ENCODE measurements at places on chromosomes 7 and 10. TPM values are rescaled to one million over a fixed set of nuclear protein-coding genes. Genes with fewer than 3 reads are reported as not detected.

DNA sequence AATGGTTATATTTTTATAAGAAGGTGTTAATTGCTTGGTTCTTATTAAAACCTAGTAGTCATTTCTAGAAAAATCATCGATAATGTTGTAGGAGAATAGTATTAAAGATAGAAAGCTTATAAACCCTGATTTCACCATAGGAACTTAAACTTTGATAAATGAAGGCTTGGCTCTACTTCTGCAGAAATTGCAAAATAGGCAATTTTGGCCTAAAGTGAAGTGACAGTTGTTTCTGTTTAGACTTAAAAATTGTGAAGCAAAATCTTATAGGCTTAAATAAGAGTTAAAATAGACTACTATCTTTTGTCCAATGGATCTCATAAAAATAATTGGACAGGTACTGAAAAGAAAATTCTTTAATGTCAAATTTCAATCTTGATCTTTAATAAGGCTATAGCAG lies 321.6 kb upstream of the FZD8 start:
- H3K27ac ChIP-seq, result no peak overlapping the region
- peaks cover 60% of the 10 kb centered on the region for H3K4me1 ChIP-seq
- no peaks in the 10 kb centered on the region for H3K27me3 ChIP-seq
- no peak overlapping the region for H3K4me3 ChIP-seq
- DNase-seq, result no peak
- peaks cover 6% of the 10 kb centered on the region for H3K36me3 ChIP-seq

- H3K27me3 ChIP-seq, result no peaks in the 10 kb centered on the region
- H3K27ac ChIP-seq, result no peak overlapping the region
- no peak for DNase-seq
- peaks cover 20% of the 10 kb centered on the region for H3K4me1 ChIP-seq
Observed at GRCh38 chr10:17143055-17143690, 13.6 kb upstream of the CUBN start.

DNA sequence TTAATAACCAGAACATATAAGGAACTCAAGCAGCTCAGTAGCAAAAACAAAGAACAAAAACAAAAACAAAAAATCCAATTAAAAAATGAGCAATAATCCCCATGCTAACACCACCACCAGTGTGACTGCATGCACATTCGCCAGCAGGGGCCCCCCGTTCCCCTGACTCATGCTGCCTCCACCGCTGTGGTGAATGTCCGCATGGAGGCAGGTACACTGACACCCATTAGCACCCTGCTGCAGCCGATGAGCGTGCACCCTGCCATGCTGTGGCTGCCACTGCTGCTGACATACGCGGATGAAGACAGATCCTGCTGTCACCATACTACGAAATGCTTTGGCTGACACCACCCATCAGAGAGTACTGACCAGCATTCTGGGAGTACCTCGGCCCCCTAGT lies 321.6 kb upstream of the LRRTM3 start:
- no peak for DNase-seq
- H3K36me3 ChIP-seq, result peaks cover 13% of the 10 kb centered on the region
- no peaks in the 10 kb centered on the region for H3K4me1 ChIP-seq
- H3K27ac ChIP-seq, result no peak overlapping the region
- H3K27me3 ChIP-seq, result no peaks in the 10 kb centered on the region

DNA sequence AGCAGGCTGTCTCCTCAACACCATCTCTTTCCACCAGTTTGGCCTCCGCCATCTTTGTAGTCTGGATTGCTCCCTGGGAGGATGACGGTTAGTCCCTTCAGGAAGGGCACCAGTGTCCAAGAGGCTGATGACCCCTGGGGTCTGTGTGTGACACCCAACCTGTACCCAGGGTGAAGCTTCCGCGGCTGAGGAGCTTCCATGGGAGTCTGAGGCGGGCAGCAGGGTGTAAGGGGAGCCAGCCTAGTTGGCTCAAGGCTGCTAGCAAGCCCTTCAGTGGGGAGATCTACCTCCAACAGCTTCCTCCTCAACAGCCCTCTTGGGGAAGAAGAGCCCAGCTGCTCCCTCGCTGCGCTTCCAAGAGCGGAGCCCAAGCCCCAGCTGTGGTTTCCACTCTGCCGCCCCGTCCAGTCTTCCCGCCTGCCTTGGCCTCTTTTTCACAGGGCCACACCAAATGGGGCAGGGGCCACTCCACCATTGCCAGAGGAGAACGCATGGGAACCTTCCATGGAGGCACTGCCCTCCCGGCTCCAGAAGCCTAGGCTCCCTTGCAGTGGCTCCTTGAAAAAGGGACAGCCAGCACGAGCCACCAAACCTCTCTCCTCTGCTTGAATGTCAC lies 57.4 kb downstream of the TMEM209 start:
- H3K27me3 ChIP-seq, result no peaks in the 10 kb centered on the region
- no peaks in the 10 kb centered on the region for H3K36me3 ChIP-seq
- no peak overlapping the region for H3K4me3 ChIP-seq

- no peak overlapping the region for H3K4me3 ChIP-seq
- no peaks in the 10 kb centered on the region for H3K36me3 ChIP-seq
- peak overlapping the region; percentile 77 for H3K27ac ChIP-seq
Observed at GRCh38 chr10:50561816-50562215, 61.9 kb downstream of the SGMS1 start.

The SAP25 gene
- total RNA-seq, result not detected

DNA sequence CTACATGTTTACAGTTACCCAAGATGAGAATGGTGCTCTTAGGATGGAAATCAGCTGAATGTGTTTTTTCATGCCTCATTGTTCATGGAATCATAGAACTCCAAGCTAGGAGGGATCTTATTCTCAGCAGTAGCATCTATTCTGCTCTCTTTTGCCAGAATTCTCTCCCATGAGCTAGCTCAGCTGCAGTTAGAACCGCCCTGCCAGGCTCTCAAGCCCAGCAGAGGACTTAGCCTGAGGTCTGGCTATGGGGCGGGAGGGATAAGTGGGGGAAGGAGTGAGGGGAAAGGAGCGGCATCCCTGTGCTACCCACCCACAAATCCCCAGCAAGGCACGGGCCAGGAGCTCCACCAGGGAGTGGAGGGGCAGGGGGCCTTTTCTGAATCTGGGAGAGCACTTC lies 120.7 kb upstream of the PLXNA4 start:
- H3K4me1 ChIP-seq, result no peaks in the 10 kb centered on the region
- H3K4me3 ChIP-seq, result no peak overlapping the region
- peaks cover 2% of the 10 kb centered on the region for H3K27me3 ChIP-seq
- H3K36me3 ChIP-seq, result no peaks in the 10 kb centered on the region

DNA sequence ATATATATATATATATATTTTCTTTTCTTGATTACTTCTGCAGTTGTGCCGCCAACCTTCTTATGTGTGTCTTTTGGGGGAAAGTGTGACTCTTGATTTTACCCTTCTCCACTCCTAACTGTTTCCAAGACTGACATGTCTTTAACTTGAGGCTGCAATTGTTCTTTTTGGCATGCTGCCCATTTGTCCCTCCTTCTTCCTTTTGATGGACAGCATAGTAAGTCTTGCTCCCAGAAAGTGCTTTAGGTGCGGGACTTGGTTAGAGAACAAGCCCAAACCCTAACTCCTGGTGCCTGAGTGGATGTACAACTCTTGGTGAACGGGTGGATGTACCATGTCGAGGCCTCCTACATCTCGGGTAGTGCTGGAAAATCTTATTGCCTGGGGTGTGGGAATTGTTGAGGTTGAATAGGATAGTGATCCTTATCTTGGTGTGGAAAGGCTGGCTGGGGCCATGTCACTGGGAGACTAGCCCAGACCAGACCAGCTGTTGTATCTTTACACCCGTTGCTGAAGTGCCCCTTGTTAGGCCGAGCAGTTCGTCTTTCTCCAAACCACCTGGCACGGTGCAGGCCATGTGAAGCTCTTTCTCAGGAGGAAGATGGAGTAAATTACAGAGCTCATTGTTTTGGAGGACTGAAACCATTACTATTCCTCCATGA lies 16.3 kb downstream of the TCF7L2 start:
- H3K27ac ChIP-seq, result peak overlapping the region; percentile 55
- peaks cover 66% of the 10 kb centered on the region for H3K4me1 ChIP-seq
- no peaks in the 10 kb centered on the region for H3K27me3 ChIP-seq
- peaks cover 10% of the 10 kb centered on the region for H3K36me3 ChIP-seq
- no peak for DNase-seq

GRCh38 chr7:50502001-50502684 lies 52.0 kb upstream of the FIGNL1 start:
- peaks cover 31% of the 10 kb centered on the region for H3K4me1 ChIP-seq
- peak overlapping the region; percentile 70 for H3K27ac ChIP-seq
- H3K36me3 ChIP-seq, result peaks cover 3% of the 10 kb centered on the region
- H3K4me3 ChIP-seq, result no peak overlapping the region
- no peak for DNase-seq

GRCh38 chr10:33754052-33754451 lies 419.6 kb upstream of the NRP1 start:
- H3K36me3 ChIP-seq, result no peaks in the 10 kb centered on the region
- H3K4me1 ChIP-seq, result no peaks in the 10 kb centered on the region
- no peak for DNase-seq
- no peak overlapping the region for H3K4me3 ChIP-seq
- no peak overlapping the region for H3K27ac ChIP-seq

The HTR5A gene
- not detected for total RNA-seq

The OR2A5 gene
- not detected for total RNA-seq

GRCh38 chr7:111485701-111486380 lies 76.5 kb downstream of the IMMP2L start:
- no peak overlapping the region for H3K27ac ChIP-seq
- no peak for DNase-seq
- H3K27me3 ChIP-seq, result no peaks in the 10 kb centered on the region
- peaks cover 9% of the 10 kb centered on the region for H3K4me1 ChIP-seq
- no peak overlapping the region for H3K4me3 ChIP-seq
- H3K36me3 ChIP-seq, result peaks cover 2% of the 10 kb centered on the region

GRCh38 chr10:22486431-22486830 lies 141.1 kb downstream of the SPAG6 start:
- H3K36me3 ChIP-seq, result no peaks in the 10 kb centered on the region
- H3K4me1 ChIP-seq, result peaks cover 25% of the 10 kb centered on the region
- H3K27me3 ChIP-seq, result no peaks in the 10 kb centered on the region

The ZPBP gene
- total RNA-seq, result not detected

The PRPS1L1 gene
- not detected for total RNA-seq

The FXYD4 gene
- not detected for total RNA-seq

DNA sequence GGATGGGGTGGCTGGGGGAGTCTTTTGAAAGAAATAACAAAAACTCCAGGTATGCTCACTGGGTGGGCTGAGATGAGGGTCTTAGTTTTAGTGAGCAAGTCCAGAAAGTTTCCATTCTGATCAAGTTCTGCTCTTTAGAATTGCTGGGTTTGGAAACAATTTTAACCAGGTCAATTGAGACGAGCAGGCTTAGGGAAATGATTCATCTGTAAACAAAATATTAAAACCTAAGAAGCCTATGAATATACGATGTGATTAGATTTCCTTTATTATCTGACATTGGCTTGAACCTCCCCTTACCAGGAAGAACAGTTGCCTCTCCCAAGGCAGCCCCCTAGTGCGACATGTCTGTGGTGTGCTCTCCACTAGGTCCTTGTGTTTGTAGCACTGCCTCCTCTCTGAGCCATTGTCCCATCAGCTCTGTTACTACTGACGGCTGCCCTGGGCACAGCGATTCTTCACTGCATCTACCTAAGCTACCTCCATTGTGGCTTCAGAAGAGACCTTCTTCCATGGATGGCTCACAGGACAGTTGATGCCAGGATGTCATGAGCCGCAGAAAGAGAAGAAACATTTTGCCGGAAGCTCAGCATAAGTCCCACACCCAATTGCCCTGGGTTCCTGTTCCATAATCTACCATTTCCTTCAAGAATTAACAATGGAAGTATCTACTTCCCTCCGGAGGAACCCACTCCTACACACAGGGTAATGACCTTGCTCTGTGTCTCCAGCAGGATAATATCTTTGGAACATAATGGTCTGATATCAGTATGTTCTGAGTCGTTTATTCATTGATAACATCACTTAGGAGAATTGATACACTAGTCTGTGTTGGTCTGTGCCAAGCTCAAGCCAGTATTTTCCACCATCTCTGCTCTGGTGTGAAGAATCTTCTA lies 95.1 kb upstream of the ITGB1 start:
- H3K4me1 ChIP-seq, result peaks cover 15% of the 10 kb centered on the region
- no peak for DNase-seq
- H3K27me3 ChIP-seq, result no peaks in the 10 kb centered on the region
- H3K36me3 ChIP-seq, result no peaks in the 10 kb centered on the region
- H3K27ac ChIP-seq, result no peak overlapping the region
- no peak overlapping the region for H3K4me3 ChIP-seq

- H3K36me3 ChIP-seq, result no peaks in the 10 kb centered on the region
- peak overlapping the region; percentile 50 for H3K4me3 ChIP-seq
- H3K27me3 ChIP-seq, result peaks cover 10% of the 10 kb centered on the region
- peak; percentile 75 for DNase-seq
- no peak overlapping the region for H3K27ac ChIP-seq
Observed at GRCh38 chr7:128104108-128104742, 73.0 kb upstream of the LRRC4 start.

DNA sequence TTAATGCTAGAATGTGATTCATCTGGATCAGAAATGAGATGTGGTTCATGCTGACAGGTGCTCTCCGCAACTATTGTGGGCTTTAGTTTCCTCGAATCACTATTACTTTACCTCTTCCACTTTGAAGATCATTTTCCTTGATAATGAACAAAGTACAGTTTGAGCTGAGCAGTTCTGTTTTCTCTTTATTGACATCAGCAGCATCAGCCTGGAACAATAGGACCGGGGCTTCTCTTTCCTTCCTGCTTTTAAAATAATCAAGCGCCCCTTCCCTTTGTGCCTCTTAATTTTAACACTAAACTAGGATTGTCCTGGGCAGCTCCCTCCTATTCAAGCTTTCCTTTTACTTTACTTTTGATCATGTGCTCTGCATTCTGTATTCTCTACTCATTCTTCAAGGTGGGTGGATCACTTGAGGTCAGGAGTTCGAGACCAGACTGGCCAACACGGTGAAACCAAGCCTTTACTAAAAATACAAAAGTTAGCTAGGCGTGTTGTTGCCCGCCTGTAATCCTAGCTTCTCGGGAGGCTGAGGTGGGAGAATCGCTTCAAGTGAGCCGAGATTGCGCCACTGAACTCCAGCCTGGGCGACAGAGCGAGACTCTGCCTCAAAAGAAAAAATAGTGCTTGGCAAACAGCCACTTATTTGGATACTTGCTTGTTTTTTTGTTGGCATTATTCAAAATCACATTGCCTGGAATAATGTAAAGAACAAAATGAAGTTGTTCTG lies 67.0 kb upstream of the RHEB start:
- no peak overlapping the region for H3K4me3 ChIP-seq
- no peaks in the 10 kb centered on the region for H3K27me3 ChIP-seq
- H3K4me1 ChIP-seq, result no peaks in the 10 kb centered on the region
- no peak overlapping the region for H3K27ac ChIP-seq

All from chondrocyte (in vitro differentiated cells).